ENCODE measurements at places on chromosomes 3 and 15.

DNA sequence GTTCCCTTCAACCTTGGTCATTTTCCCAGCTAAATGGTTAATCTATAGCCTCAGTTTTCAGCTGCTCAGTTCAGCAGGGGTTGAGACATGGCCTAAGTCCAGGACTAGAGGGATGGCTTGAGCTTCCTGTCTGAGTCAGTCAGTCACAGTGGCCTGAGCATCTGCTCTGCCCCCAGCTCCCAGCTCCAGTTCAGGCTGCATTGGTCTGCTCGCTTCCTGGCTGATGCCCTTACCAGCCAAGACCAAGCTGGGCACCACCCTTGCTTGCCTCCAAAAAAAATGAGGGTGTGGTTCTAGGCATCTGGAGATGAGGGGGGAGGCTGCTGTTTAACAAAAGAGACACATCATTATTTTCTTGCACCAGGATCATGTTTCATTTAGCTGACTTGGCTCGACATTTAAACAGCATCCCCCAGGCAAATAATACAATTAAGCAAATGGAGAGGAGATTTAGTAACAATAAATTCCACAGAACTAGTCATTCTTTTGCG lies 70.7 kb downstream of the WNT5A start:
- no peak for DNase-seq

DNA sequence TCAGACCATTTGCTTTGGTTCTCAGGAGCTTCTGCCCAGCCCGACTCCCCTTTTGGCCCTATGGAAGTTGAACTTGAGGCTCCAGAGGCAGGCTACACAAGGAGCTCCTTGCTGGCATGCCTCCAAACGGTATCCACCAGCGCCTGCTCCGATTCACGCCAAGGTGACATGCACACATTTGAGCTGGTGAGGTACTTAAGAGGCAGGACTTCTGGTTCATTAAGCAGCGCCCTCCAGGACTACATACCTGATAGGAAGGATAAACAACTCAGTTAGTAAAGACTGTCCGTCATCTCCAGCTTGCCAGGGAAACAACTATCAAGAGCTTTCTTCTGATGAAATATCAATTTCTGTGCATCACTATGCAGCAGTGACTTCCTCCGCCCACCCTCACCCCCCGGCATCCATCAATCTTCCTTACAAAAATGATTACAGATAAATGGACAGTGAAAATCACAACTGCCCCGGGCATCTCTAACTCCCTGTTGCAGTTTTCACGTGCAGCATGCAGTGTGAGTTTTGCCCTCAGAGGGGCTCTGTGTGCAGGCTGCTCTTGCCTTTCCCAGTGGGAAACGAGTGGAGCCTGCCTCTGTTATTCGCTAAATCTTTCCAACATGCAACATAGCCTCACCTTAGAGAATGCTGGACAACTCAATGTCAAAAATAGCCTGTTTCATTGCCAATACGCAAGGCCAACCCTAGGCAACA lies 122.9 kb downstream of the ARRDC4 start:
- DNase-seq: no peak

- DNase-seq: no peak
These were observed 70.1 kb downstream of the HCN4 start for GRCh38 chr15:73298522-73299245.

- no peak for DNase-seq
These were observed at the start of gene COL8A1 for GRCh38 chr3:99638167-99638948. TSS of gene COL8A1 (plus strand) at chr3:99638594. CDS start at chr3:99790683, 152,089 bp downstream.

- DNase-seq: no peak
These were observed 56.6 kb downstream of the RFTN1 start for GRCh38 chr3:16456784-16457415.

DNA sequence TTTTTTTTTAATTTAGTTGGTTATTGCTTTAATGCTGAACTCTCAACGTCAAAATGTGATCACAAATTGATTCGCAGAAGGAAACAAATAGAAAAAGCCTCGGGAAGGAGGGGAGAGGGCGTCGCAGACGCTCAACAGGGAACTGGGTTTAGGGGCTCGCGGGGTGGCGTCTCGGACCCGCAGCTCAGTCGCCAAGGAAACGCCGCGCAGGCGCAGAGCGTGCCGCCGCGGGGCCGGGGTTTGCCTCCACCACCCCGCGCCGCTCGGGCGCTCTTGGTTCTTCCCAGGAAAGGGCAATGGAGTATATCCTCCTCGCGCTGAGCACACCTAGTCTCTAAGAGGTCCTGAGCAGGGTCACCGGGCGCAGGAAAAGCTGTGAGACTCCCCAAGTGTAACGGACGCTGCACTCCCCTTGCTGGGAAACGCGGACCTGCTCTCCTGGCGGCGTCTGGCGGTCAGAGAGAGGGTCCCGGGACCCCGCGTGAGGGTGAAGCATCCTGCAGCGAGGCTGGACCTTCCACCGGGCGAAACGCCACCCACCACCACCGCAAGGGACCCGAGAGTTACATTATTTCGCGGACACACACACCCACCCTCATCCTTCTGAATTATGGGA lies 753 bp downstream of the PLCH1 start:
- DNase-seq: no peak

DNA sequence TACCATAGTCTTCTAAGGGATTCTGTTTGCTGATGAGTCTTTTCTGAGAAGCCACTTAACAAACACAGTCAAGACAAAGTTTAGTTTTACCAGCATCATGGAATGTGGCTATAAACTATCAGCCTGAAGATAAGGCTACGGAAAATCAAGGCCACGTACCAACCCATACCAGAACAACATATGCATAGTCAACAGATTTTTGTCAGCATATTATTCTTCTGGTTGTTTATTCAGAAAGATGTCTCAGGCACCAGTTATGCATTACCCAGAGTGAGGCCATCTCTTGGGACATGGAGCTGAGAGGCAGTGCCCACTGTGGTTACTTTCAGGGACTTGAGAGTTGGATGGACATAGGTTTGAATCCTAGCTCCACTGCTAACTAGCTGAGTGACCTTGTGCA lies 60.4 kb downstream of the SOX2 start:
- no peak for DNase-seq

GRCh38 chr15:76996526-76997401 lies 1.8 kb downstream of the PSTPIP1 start:
- no peak for DNase-seq

DNA sequence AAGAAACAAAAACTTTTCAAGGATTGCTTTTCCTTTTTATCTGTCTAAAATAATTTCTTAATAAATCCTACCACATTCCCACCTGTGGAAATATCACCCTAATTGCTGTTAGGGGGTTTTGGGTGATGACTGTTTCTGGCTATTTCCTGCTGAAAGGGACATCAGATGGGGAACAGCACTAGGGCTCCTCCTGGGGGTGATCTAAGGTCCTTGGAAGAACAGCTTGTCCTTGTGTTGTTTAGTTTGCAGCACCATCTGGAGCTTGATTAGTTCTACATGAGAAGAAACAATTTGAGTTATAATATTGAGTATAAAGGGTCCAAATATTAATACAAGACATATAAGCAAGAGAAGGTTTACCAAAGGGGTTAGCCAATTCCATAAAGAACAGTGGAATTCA lies 18.7 kb downstream of the OR5H15 start:
- no peak for DNase-seq

DNA sequence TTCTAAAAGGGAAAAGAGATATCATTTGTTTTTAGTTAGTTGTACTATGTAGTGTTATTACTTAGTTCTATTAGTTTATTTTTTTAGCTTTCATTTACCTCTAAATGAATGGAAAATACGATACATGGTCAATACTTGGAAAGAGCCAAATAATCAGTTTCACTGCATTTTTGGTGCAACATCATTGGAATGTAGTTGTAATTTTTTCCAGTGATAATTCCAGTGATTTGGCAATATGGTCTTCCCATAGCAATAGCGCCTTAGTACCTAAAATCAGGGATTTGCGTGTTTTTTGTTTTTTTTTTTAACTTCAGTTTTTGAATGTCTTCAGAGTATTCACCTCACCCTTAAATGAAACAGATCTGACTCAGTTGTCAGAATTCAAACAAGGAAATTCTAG lies 41.8 kb downstream of the RAB8B start:
- no peak for DNase-seq

DNA sequence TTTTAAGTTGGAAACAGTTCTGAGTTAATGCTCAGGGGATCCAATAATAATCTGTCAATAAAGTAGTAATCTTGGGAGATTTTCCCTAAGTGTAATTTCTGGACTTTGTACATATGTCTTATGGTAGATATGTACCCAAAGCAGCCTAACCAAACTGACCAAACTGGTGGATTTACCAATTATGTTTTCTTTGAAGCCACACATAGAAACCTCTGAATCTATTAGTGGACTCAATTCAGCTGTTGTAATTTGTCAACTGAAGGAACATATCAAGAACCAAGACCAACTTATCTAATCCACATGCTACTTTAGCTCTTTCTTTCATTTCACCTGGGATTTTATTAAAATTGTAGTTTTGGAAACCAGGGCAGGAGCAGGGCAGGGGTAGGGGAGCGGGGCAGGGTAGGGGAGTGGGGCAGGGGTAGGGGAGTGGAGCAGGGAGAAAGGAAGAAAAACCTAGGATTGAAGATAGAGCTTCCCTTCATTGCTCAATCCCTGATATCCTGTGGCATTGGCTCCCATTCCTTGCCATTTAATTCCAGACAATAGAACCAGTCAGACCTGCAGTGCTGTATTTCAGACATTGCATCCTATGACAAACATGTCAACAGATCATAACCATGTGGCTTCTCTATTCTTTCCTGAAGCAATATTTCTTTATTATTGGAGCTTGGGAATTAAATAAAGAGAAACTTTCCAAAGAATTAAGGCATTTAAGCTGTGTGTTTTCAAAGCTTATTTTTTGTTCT lies 101.8 kb downstream of the NFKBIZ start:
- DNase-seq: no peak

DNA sequence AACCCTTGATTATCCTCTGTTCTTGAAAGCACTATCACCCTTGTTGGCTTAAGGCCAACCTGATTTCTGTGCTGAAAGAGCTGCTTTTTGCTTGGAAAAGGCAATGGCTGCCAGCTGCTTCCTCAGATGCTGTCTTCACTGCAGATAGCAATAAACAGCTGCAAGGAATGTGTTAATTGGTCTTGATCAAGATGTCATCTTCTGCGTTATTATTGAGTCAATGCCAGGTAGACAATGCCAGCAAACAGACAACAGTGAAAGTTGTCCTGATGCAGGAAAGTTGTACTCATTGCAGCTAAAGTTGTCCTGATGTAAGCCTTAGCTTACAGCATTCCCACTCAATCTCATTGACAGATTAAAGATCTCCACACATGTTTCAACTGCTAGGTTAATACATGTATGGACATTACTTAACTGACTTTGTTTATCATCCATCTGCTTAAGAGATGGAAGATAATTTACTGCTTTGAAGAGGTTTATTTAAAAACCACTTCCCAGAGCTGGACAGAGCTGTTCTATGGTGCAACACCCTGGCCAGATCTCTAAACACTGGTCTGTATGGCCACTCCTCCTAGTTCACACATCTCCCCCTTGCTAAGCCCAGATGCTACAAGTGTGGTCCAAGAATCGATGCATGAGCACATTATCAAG lies 251.0 kb upstream of the MCTP2 start:
- no peak for DNase-seq

DNA sequence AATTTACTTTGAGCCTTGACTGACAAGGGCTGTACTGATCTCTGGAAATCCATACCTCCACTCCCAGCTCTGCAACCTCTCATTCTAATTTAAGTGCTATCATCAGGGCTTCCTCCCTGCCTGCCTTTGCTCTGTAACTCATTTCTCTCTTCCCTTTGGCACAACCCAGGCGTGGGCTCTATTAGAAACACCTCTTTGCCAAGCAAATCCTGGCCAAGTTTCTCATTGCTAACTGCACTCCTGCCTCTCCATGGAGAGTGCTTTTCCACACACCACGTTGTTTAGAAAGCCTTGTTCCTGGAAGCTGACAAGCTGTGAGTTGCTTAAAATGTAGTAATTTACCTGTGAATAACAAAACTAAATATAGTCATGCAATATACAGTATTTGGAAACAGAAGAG lies 20.1 kb upstream of the FSTL1 start:
- DNase-seq: no peak

GRCh38 chr15:66620744-66621344 lies 55.0 kb upstream of the LCTL start:
- DNase-seq: no peak

DNA sequence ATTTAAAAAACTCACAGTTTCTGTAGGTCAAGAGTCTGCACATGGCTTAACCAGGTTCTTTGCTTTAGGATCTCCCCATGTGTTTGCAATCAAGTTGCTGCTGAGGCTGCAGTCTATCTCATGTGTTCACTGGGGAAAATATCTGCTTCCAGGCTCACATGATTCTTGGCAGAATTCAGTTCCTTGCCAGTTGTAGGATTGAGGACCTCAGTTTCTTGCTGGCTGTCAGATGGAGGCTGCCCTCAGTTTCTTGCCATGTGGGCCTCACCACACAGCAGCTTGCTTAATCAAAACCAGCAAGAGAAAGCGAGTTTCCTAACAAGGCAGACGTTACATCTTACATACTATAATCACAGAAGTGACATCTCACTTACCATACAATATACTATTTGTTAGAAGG lies 10.0 kb upstream of the TBC1D5 start:
- DNase-seq: no peak

DNA sequence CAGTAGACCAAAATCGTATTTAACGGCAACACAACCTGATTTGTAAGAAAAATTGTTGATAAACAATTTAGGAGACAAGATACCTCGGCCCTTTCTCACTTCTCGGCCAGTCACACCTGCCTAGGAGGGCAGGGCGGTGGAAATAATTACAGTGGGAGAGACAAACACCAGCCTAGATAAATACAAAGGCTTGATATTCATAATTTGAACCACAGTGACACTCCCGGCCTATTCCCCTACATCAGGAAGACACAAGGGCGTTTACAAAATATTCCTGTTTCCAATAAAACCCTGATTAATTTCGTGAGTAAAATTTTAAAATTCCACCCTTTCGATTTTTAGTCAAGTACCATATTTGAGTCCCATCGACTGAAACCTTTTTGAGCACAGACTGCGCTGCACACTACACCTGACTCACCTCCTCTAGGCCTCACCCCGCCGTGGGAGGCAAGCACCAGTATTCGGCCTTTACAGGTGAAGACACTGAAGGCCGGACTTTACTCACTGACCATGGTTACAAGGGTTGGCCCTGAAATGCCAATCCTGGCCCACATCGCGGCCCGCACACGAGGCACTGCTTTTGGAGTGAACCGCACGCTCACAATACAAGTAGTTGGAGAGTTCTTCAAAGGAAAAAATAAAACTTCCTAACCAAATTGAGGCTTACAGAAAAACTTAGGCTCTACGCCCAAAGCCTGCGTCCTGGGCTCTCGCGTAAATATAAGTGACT lies 794 bp downstream of the ARPP19 start:
- peak; percentile 4 for DNase-seq

DNA sequence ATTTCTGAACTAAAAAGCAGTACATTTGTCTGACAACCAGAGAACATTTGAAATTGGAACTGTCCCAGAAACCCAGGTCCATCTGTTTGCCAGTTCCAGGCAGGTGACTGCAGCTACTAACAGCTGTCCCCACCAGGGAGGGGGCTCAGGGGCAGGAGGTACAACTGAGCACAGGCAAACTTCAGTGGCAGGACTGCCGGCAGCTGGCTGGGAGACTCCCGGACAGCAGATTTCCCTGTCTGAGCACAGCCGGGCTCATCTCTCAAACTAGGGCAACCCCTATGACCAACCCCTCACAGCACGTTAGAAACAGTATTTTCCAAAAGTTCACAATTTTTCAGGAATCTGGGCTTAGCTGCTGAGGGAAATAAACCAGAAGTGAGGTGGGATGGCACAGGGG lies 88.8 kb downstream of the MEGF11 start:
- no peak for DNase-seq
